ENCODE measurements at places on chromosomes 6 and 20.

- DNase-seq, result no peak
Observed at GRCh38 chr20:19451231-19451922, 238.9 kb downstream of the SLC24A3 start.

DNA sequence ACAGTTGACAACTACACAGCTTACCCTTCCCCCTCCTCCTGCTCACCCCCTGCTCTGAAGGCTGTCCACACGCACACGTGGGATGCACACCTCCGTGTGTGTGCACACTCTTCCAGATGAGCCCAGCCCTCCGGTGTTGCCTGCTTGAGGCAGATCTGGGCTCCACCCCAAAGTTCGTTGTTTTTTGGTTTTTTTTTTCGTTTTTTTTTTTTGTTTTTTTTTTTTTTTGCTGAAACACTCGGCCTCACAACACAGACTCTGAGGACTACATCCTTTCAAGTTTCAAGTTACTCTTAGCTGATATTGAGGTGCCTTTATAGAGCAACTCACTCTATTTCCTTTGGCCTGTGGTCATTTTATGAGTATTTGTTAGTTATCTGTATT lies 88.2 kb downstream of the RREB1 start:
- DNase-seq, result no peak

DNA sequence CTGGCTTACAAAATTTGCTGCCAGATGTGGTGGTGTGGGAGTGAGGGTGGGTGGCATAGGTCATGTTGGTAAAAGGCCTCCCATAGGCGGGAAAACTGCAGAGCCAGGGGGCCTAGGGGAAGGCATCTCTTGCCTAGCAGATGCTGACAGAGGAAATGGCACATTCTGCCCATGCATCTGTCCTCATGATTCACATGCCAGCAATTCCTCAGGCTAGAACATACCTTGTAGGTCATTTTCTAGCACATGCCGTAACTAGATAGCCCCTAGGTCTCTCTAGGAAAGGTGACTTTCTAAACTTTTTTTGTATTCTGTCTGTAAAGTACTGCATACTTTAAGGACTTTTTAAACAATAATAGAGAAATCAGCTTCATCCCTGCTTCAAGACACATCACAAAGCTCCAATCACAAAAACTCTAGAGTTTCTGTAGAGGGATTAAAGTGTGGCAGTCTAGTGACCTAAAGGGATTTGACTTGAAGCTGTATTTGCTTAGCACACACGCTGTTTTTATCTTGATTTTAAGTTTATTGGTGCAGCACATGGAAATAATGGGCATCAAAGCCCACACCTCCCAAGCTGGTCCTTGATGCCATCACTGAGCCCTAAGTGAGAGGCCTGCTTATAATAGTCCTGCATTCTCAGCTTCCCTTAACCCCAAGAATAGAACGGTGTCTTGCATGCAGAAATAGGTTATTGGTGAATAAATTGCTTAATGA lies 55.2 kb downstream of the ANKEF1 start:
- no peak for DNase-seq

DNA sequence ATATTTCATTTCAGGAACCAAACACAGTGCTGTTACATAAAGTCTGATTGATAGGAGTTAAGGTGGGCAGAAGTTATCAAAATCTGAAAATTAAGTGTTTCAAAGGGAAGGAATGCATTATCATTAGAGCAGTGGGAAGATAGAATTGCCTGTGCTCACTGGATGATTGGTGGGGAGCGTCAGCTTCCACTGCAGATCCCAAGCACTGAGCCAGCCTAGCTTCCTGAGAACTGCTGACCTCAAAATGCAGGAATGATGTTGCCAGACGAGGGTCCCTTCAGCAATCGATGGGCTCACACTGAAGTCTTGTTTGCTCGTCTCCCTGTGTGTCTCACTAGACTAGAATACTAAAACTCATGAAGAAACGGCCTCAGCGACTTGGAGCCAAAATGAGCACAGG lies 110.0 kb upstream of the PHACTR1 start:
- no peak for DNase-seq

DNA sequence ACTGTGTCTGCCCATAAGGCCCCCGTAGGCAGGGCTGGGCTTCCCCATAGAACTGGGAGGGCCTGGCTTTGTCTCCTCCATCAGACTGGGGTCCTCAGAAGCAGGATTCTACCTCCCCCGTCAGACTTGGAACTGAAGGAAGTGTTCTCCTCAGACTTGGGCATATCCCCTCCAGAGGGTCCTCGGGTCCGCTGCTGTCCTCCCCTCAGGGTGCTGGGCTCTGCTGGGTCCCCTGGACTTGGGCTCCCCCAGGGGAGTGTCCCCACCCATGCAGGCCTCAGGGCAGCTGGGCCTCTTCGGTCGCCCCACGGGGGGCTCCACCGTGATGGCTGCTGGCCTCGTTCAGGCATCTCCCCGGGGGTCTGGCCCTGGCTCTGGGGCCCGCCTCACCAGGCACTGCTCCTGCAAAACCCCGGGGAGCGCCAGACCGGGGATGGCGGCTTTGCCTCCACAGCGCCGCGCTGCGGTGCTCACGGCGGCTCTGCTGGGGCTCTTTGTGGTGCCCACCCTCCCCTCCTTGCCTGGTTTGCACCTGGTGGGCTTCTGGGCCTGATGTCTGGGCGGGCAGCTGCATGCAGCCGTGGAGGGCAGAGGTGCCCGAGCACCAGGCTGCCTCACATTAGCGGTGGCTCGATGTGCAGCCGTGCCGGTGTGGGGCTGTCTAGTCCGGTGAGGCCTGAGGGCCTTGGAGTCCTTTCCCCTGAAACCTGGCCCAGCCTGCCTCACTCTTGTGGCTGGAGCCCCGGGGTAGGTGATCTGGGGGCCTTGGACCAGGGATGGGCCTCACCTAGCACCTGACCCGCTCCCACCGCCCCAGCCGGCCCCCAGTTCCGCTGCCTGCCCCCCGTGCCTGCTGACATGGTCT lies 13.9 kb downstream of the COL20A1 start:
- no peak for DNase-seq

DNA sequence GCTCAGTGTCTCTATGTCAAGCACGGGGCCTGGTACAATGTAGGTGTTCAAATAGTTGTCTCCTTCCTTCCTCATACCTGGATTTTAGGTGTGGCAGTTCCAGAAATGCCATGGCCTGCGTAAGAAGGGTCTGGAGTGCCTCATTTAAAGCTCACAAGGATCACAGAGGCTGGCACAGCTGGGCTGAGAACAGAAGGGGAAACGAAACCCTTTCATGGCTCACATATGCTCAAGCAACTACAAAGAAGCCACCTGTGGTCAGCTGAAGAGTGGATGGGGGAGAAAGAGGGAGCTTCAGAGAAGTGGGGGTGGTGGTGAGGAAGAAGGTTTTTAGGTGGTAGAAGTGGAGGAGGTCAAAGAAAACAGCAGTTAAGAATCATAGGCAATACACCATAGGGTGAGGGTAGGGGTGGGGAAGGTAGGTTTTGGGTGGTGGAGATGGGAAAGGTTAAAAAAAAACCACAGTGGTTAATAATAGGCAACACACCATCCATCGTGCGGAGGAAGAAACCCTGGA lies 17.0 kb upstream of the TOP1 start:
- no peak for DNase-seq

GRCh38 chr6:86756640-86757229 lies 180.6 kb upstream of the HTR1E start:
- DNase-seq, result no peak

DNA sequence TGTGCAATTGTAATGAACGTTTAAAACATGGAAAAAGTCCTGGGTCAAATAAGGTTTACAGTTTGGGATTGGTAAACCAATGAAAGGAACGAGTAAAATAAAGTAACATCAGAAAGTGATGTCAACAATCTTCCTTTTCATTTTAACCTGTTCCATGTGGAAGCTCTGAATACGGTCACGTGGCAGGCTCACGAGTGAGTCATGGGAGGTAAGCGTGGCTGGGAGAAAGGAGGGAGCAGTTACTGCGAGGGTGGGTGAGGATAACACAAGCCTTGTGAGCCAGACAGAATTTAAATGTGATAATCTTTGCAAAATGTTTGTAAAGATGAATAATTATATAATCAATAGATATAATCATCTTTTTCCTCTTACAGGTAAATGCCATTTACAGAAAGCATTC lies 171.3 kb upstream of the HDAC2 start:
- no peak for DNase-seq

DNA sequence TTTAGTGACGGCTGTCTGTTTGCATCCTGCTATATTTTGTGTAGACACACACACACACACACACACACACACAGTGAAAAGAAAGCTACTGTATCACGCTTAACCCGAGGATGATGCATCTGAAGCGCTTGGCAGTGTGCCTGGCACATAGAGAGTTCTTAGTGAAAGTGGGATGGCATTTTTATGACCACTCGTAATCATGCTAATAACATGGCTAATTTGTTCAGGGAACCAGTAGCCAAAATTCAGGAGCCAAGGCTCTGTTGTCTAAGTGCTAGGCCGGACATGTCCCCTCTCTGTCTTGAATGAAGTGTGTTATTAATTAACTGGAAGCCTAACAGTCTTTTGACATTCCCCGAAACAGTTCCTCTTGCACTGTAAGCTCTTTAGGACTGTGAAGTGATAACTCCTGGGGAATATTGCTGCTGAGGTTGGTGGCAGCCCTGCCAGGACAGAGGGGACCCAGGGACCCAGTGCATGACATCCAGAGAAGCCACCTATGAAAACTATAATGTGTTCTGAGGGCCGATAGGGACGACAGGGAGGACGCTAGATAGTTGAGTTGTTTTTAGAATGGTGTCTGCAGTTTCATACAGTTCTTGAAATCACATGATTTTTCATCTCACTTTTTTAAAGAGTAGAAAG lies 45.0 kb upstream of the IRF4 start:
- DNase-seq, result no peak

DNA sequence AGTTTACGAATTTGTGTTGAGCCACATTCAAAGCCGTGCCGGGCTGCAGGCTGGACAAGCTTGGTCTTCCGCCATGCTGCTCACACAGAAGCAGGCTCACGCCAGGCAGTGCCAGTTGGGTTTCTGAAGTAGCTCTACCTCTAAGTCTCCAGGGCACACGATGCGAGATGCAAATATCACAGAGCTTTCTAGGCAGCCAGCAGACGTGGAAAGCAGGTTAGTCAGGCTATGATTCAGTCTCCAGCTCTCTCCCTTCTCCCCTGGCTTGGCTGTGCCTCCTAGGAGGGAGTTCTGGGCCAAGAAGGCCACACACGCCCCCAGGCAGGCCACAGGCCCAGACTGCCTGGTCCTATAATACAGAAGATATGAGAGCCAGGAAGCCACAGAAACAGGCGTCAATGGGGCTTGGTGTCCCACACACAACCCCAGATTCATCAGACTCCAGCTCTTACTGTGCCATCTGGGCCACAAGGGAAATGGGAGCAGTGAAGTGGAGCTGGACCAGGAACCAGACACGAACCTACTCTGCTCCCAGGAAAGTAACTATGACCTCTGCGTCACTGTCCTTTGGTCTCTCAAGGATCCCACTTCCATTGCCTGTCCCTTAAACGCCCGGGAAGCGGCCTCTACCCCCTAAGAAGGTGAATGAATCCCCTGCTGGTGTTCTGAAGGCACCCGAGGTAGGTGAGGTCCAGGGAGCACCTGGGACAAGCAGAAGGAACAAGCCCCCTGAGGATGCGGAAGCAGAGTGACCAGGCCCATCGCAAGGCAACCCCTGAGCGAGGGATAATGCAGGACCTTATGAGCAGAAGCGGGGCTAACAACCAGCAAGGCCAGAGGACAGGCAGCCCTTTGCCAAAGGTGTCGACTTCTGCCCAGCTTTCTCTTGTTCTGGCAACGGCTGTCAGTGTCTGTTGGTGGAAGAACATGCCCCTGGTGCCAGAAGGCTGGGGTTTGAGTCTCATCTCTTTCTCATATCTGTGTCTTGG lies 61.2 kb downstream of the GFOD1 start:
- peak; percentile 52 for DNase-seq

DNA sequence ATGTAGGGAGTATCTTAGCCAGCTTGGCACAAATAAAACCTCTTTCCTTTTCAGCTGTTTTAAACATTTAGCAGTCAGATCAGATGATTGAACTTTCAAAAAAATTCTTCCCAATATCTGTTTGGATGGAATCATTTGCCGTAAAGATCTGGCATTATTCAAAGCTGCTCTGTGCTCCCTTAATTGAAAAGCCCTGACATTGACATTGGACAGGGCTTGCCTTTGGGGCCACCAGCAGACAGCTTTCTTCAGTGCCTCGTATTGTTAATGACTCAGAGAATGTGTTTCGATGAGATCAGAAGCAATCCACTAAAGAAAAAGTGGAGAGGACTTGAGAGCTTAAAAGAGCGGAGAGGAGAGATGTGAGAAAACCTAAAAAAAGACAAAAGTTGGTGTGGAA lies 343.5 kb downstream of the NRN1 start:
- DNase-seq, result no peak

DNA sequence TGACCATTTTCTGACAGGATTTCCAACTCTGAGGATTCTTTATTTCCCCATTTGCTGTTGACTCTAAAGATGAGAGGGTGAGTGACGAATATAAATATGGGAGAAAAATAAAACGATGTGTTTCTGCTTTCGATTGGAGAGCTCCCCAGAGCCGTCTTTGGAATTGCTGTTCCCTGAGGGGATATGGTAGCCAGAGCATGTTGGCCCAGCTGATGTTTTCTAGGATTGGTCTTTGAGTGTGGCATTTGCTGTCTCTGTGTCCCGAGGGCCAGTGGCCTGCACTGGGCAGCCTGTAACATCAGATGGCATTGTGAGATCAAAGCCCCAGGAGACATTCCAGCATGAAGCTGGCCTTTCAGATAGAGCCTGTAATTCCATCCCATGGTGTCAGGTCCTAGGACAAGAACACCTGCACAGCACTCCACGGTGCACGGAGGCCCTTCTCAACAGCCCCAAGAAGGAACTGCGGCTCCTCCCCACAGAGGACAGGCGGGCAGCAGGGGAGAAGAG lies 26.7 kb downstream of the PKIG start:
- no peak for DNase-seq

DNA sequence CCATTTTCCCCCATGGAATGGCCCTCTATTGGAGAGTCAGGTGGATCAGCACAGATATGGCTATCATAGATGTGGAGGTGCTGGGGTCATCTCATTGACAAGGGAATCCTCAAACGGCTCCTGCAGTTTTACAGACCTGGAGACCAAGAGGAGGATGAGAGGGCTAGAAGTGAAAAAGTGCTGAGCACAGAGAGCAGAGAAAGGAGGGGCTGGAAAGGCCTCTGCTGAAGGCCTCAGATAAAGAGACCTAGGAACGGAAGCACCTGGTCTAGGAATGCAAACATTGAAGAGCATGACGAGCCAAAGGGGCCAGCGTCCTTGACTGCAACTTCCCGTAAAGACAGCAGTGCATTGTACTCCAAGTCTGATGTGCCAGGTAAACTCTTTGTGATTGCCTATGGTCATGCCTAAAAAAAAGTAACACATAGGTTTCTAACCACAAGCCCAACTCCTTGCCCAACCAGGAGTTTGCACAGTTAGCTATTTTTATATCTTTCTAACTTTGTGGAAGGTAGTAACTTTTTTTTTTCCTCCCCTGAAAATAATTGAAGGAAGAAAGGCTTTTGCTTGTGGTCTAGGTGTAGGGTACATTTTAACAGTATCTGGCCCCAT lies 15.2 kb downstream of the RSPH4A start:
- DNase-seq, result no peak

DNA sequence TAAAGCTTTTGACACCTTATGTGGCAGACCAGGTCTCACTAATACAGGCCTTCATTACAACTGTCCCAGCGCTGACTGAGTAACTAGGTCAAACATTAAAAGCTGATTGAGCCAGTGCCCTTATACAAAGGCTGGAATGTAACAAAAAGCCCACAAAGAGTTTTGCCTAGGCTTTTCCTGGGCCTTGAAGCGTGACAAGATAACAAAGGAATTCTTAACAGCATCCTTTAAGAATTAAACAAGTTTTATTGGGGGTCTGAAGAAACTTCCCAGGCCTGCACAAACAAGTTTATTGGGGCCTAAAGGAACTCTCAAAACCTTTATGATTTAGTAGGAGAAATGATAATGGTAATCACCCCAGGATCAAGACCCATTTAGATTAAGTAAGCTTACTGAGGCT lies 267.6 kb upstream of the FAM83B start:
- DNase-seq, result no peak
